ENCODE measurements at places on chromosomes 16 and 17.

DNA sequence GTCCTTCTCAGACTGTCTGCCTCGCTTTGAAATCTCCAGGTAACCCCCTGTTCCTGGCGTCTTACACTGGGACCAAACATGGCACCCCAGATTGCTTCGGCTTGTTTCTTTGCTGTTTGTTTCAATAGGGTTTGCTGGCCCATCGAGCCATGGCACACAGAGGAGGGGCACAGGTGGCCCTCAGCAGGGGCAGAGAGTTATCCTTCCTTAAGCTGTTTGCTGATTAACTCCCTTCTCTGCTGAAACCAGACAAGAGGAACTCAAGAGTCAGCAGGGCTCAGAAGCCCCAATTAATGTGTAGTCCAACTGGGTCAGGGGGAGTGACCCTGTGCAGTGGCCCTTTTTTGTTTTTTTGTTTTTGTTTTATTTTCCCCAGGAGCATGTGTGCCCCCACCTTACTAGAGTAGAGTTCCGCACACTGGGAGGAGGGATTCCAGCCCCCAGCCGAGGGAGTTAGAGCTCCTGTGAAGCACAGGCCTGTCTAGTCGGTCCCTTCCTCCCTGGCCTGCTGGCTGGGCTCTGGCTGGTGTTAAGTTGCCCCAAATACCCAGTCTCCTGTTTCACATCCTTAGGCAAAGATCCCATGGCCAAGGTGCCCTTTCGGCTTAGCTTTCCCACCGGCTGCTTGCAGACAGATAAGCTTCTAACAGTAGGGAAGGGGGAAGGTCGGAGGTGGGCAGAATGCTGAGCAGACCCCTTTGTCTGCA, 39.3 kb downstream of the YPEL2 start:
- DNase-seq: peak; percentile 29

- DNase-seq: no peak
Measured at GRCh38 chr17:73318836-73319235, 7.0 kb upstream of the CDC42EP4 start.

DNA sequence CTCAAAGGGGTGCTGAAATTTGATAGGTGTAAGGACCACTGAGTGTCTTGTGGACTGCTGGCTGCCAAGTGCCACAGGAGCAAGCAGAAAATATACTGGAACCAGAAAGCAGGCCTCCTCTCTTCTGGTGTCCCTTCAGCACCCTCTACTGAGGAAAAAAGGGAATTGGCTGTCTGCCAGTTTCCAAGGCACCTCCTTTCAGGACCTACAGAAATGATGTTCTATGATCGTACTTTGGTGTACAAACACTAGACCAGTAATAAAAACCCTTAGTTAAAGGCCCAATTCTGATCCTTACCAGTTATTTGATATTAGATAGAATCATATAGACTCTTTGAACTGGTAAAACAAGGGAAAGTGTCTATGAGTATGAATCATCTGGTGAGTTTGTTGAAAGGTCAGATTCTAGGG, 35.8 kb upstream of the BCAS3 start:
- DNase-seq: peak; percentile 85

GRCh38 chr17:76365256-76365903, 11.7 kb upstream of the PRPSAP1 start:
- DNase-seq: no peak

DNA sequence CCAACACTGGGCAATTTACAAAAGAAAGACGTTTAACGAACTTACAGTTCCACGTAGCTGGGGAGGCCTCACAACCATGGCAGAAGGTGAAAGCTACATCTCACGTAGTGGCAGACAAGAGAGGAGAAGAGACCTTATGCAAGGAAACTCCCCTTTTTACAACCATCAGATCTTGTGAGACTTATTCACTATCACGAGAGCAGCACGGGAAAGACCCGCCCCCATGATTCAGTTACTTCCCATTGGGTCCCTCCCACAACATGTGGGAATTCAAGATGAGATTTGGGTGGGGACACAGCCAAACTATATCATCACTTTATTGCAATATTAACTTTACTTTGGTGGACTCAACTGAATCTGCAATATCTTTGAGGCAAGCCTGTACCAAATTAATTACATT, 11.9 kb upstream of the ENGASE start:
- DNase-seq: no peak

GRCh38 chr17:17406225-17406624, 70.6 kb upstream of the MED9 start:
- no peak for DNase-seq

GRCh38 chr16:1144476-1145382, 8.2 kb upstream of the CACNA1H start:
- DNase-seq: no peak

GRCh38 chr16:71373073-71373472, 14.6 kb downstream of the CALB2 start:
- DNase-seq: no peak

GRCh38 chr17:27927781-27928180, 34.6 kb upstream of the LYRM9 start:
- DNase-seq: no peak

DNA sequence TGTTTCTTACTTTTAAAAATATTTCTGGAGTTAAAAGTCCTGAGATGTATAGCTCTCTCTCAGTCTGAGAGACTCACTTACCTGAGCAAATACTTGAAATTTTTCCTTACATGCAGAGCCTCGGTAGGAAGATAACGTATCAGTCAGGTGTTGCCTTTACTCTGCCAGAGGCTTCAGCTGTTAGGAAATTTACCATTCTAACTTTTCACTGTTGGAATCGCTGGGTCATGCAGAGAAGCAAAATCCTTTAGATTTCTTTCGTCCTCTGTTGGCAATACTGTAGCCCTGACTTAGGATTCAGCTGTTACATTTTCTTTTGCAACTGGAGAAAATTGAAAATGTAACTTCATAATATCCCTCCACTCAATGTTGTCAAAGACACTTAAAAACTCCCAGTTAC, 20.0 kb upstream of the KCNJ16 start:
- no peak for DNase-seq

DNA sequence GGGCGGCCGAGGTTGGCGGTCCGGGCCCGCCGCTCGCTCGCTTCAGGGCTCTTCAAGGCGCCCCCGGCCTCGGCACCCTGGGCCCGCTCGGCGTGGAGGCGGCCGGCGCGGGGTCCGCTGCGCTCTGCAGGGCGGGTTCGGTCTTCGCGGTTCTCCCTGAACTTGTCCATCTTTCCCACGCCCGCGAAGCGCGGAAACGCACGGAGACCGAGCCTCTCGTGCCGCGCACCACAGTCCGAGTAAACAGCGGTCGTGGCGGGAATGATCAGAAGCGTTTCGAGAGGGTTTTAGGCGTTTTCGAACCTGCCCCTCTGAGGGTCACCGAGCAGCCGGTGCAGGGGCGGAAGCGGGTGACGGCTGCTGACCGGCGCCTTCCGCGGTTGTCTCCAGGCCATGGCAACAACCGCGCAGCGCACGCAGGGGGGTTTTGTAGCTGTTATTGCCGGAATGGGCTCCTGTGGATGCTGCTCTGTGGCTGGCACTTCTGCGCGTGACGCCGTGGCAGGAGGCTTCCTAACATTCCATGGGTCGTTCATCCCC, 414 bp downstream of the NARF start:
- peak; percentile 16 for DNase-seq

- DNase-seq: peak; percentile 39
Measured at GRCh38 chr16:82639666-82640336, 13.0 kb downstream of the CDH13 start.

DNA sequence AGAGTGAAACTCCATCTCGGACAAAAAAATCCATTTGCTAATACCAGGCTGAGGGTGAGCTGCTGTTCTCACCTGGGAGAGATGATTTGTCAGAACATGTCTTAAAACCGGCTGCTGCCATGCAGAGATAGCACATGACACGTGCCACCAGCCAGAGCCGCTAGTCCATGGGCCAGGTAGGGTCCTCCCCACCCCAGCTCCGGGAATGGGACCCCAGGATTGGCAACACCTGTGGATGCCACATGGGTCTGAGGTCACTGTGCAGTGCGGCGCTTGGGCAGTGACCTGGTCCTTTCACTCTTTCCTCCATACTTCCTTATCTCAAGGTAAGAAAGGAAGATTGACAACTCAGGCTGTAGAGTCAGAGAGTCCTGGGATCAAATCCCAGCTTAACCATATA, 393.3 kb upstream of the TNRC6C start:
- no peak for DNase-seq

- peak; percentile 65 for DNase-seq
Measured at GRCh38 chr16:22188595-22189442, 17.3 kb upstream of the EEF2K start.

DNA sequence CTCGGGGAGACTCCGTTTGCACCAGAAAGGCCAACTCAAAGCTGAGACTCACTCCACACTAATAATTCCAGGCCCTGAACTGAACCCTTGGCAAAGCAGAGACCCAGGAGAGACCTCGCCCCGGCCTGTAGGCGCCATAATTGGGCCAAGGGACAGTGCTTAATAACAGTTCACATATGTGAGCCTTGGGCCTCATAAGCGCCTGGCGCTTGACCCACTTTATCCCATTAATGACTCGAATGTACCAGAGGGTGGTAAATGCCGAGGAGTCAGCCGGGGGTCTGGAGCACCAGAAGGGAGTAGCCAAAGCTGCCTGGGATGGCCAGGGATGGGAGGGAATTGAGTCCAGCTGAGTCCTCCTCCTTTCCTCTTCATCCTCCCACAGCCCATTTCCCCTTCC, 24.6 kb downstream of the SLC6A4 start:
- DNase-seq: no peak

GRCh38 chr17:14211801-14212200, 24.9 kb downstream of the CDRT15 start:
- DNase-seq: no peak

- no peak for DNase-seq
Measured at GRCh38 chr16:55746081-55746480, 86.8 kb downstream of the CES1 start.
